ENCODE measurements at places on chromosomes 3 and 15.
A peak's percentile ranks its signal among the peaks of the same experiment; 100 is the strongest.

GRCh38 chr3:158509891-158510290, 61.1 kb upstream of the MLF1 start:
- H3K27me3 ChIP-seq = no peaks in the 10 kb centered on the region
- no peak overlapping the region for H3K4me3 ChIP-seq
- peaks cover 8% of the 10 kb centered on the region for H3K36me3 ChIP-seq
- no peak overlapping the region for H3K27ac ChIP-seq

DNA sequence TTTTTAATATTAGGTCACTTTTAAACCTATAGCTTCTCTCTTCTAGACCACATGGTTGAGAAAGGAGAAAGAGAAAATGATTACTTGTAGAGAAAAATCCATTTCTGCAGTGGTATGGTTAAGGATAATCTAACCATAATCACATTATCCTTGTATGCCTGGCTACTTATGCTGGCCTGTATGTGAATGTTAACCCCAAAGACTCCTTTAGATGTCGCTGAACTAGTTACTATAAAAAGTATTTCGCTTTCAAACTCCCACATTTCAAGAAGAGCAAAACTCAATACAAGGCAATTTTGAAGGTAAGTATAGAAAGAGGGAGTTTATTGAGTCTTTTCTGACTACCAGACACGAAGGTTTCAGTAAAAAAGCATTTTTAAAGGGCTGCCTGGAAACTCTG, 2.2 kb downstream of the KCTD6 start:
- DNase-seq = no peak
- peak overlapping the region; percentile 5 for H3K27ac ChIP-seq
- H3K4me1 ChIP-seq = peaks cover 55% of the 10 kb centered on the region
- H3K36me3 ChIP-seq = peaks cover 3% of the 10 kb centered on the region
- H3K27me3 ChIP-seq = no peaks in the 10 kb centered on the region
- H3K4me3 ChIP-seq = peak overlapping the region; percentile 91

DNA sequence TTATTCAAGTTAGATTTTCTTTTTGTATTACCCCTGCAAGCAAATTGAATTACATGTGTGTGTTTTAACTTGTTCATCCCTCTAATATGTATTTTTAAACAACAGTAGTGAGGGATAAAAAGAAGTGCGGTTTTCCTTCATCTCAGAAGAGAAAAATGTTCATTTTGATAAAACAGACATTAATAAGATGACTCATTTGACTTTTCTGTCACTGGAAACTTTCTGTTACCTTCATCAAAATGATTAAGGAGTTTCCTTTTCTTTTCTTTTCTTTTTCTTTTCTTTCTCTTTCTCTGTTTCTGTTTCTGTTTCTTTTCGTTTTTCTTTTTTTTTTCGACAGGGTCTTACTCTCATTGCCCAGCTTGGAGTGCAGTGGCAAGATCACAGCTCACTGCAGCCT, 53.0 kb downstream of the ECT2 start:
- peaks cover 20% of the 10 kb centered on the region for H3K4me1 ChIP-seq
- H3K27ac ChIP-seq = no peak overlapping the region
- H3K4me3 ChIP-seq = no peak overlapping the region

DNA sequence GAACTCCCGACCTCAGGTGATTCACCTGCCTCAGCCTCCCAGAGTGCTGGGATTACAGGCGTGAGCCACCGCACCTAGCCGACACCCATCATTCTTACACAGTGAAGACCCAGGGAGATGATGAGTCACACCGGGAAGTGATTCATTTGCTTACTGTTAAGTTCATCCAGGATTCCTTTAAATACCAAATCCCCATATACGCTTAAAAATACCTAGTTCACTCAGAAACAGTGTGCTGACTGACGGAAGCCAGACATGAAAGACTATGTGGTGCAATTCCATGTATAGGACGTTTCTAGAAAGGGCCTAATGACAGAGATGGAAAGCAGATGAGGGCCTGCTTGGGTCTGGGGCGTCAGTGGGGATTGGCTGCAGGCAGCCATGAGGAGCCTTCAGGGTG, 75.2 kb downstream of the APBA2 start:
- H3K27me3 ChIP-seq = no peaks in the 10 kb centered on the region
- no peak for DNase-seq
- H3K27ac ChIP-seq = no peak overlapping the region

GRCh38 chr3:97121386-97121785, 307.0 kb downstream of the EPHA6 start:
- H3K4me3 ChIP-seq = no peak overlapping the region
- H3K4me1 ChIP-seq = peaks cover 32% of the 10 kb centered on the region
- no peak for DNase-seq
- H3K27ac ChIP-seq = no peak overlapping the region
- peaks cover 5% of the 10 kb centered on the region for H3K36me3 ChIP-seq

DNA sequence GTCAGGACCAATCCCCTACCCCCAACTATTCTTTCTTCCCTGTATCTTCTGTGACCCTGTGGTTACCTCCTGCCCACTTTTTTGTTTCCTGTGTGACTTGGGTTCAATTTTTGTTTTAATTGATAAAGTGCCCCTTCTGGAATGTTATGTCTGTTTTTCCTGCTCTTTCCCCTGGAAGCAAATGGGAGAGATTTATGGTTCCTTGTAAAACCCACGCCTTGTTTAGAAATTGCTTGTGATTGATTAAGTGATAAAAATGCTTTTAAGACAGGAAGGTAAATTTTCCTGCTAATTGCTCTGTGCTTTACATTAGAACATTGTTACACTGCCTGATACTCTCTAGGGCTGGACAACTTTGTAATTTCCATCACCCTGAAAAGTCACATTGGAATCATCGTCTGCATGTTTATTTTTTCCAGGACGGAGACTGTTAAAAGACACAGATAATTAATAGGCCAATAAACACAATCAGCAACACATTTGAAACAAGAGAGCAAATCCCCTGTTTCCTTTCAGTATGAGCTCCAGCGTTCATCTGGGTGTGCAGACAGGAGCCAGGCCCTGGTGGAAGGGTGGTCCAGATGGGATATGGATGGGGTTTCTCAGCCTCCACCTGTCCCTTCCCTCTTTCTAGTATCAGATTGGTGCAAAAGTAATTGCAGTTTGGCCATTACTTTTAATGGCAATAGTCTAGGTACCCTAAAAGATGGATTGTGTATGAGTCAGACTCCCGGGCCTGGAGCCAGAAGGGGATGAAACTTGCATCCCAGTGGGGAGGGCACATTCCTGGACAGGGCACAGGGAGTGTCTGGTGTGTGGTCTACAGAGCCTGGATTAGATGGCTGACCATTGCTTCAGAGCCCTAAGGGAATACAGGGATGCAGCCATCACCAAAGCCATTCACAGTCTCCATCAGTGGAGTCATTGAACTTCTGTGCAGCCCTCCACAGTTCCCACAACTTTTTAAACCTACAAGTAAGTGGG, 58.1 kb upstream of the AGBL1 start:
- no peaks in the 10 kb centered on the region for H3K36me3 ChIP-seq
- H3K4me1 ChIP-seq = peaks cover 11% of the 10 kb centered on the region
- no peak overlapping the region for H3K27ac ChIP-seq
- DNase-seq = no peak
- H3K27me3 ChIP-seq = peaks cover 47% of the 10 kb centered on the region

DNA sequence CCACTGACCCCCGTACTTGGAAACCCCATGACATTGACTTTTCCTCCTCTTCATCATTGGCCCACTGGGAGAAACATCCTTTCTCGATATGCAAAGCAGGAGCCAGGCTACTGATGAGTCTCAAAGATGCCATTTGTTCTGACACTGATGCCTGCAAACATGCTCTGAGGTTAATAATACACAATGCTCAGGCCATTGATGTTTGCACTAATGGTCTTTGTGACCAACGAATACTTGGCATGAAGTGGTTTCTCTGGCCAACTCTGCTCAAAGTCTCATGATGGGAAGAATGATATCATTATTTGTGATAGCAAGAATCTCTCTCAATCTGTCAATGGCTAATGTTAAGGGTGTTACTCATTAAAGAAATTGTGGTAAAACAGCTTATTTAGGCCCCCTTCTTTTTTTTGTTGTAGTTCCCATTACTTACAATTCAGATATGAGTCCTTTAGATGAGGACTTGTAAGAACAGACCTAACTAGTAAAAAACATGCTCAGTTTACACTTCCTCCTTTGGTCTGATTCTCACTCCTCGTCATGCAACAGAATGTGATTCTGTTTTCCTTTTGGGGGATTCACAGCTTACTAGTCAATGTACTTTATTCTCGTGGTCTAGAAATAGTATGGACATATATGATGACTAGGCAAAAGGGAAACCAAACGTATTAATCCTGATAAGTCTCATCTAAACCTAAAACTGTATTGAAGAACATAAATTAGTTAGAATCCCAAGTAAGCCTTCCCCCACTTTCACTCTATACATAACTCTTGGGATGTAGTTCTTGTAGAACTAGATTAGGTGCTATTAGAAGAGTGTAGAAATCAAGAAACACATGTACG, 488.8 kb upstream of the DPPA4 start:
- H3K27me3 ChIP-seq = no peaks in the 10 kb centered on the region
- H3K36me3 ChIP-seq = peaks cover 2% of the 10 kb centered on the region
- no peak overlapping the region for H3K4me3 ChIP-seq
- DNase-seq = no peak
- H3K4me1 ChIP-seq = peaks cover 18% of the 10 kb centered on the region

GRCh38 chr15:60326824-60327654, 70.7 kb downstream of the ANXA2 start:
- peaks cover 68% of the 10 kb centered on the region for H3K27me3 ChIP-seq
- H3K36me3 ChIP-seq = no peaks in the 10 kb centered on the region
- no peak overlapping the region for H3K27ac ChIP-seq
- peaks cover 38% of the 10 kb centered on the region for H3K4me1 ChIP-seq
- no peak overlapping the region for H3K4me3 ChIP-seq

DNA sequence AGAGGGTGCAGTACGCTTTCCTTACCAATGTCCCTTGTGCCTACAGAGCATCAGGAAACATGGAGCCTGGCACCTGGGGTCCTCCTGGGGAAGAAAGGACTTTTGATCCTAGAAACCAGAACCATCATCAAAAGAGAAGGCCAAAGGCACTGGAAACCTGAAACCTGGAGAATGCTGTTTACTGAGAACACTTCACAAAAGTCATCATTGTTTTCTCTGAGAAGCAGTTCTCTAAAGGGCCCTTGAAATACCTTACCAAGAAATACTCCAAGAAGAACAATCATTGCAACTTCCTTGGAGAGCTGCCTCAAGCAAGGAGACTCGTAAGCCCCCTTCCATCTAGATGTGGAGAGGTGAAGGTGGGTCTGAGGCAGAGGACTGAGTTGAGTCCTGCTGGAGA, 66.0 kb downstream of the TLE3 start:
- H3K27me3 ChIP-seq = peaks cover 82% of the 10 kb centered on the region
- no peak for DNase-seq
- H3K4me1 ChIP-seq = peaks cover 17% of the 10 kb centered on the region
- H3K4me3 ChIP-seq = no peak overlapping the region

GRCh38 chr3:185311991-185312390, 50.9 kb upstream of the MAP3K13 start:
- no peak overlapping the region for H3K4me3 ChIP-seq
- H3K4me1 ChIP-seq = peaks cover 6% of the 10 kb centered on the region
- peaks cover 46% of the 10 kb centered on the region for H3K36me3 ChIP-seq
- no peak for DNase-seq

- no peak for DNase-seq
- H3K4me3 ChIP-seq = no peak overlapping the region
- H3K36me3 ChIP-seq = no peaks in the 10 kb centered on the region
- no peaks in the 10 kb centered on the region for H3K27me3 ChIP-seq
- no peak overlapping the region for H3K27ac ChIP-seq
Measured at GRCh38 chr3:24598695-24599470, 104.2 kb upstream of the THRB start.

GRCh38 chr3:1117843-1118473, 25.1 kb downstream of the CNTN6 start:
- H3K4me1 ChIP-seq = peaks cover 12% of the 10 kb centered on the region
- no peaks in the 10 kb centered on the region for H3K36me3 ChIP-seq
- H3K4me3 ChIP-seq = no peak overlapping the region
- no peak for DNase-seq

DNA sequence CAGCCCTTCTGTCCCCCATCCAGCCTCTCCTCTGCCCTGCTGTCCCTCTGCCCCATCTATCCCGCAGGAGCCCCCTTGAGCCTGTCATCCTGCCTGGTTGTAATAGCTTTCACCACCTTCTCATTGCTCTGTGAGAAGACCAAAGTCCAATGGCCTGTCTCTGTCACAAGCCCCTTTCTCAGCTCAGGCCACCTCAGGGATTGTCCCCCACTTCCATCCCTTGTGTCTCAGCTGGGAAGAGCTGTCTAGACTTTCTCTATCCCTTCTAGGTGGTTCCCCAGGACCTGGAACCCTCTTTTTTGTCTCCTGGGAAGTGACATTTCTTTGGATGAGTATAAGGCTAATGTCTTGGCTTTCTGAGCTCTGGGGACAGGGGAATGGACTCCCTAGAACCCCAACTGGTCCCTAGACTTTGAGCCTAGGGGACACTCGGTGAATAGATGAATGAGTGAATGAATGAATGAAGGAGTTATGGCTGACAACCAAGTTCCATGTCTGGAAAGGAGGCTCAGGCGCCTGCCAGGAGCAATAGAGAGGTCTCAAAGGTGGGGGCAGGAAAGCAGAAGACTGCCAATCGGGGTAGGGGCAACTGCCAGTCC, 849 bp upstream of the PRKCD start:
- DNase-seq = no peak
- no peak overlapping the region for H3K27ac ChIP-seq
- peaks cover 36% of the 10 kb centered on the region for H3K4me1 ChIP-seq

GRCh38 chr15:39990706-39991105, 48.3 kb downstream of the SRP14 start:
- peaks cover 53% of the 10 kb centered on the region for H3K36me3 ChIP-seq
- no peaks in the 10 kb centered on the region for H3K27me3 ChIP-seq
- H3K4me1 ChIP-seq = no peaks in the 10 kb centered on the region
- DNase-seq = no peak

DNA sequence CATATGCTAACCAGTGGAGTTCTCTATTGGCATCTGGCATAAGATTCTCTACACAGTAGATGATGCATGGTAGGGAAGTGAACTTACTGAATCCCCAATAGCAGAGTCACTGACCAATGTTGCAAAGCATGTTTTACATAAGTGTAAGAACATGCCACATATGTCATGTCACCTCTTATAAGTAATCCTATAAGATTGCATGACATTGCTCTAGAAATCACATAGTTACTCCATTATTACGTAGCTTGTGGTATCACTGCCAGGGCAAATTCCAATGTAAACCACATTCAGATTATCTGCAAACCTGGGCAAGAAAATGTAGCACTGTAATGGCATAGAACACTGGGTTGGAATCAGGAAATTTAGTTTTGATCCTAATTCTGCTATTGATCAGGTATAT, 198.2 kb upstream of the UMPS start:
- no peaks in the 10 kb centered on the region for H3K27me3 ChIP-seq
- H3K36me3 ChIP-seq = no peaks in the 10 kb centered on the region
- H3K4me1 ChIP-seq = no peaks in the 10 kb centered on the region
- no peak overlapping the region for H3K27ac ChIP-seq
- no peak overlapping the region for H3K4me3 ChIP-seq

GRCh38 chr3:134077649-134078161, 48.0 kb upstream of the SLCO2A1 start:
- H3K27ac ChIP-seq = no peak overlapping the region
- DNase-seq = peak; percentile 9
- H3K4me1 ChIP-seq = peaks cover under 1% of the 10 kb centered on the region
- H3K27me3 ChIP-seq = no peaks in the 10 kb centered on the region
- H3K36me3 ChIP-seq = no peaks in the 10 kb centered on the region

- no peak for DNase-seq
- peak overlapping the region; percentile 55 for H3K27ac ChIP-seq
- H3K36me3 ChIP-seq = peaks cover 32% of the 10 kb centered on the region
Measured at GRCh38 chr3:168053115-168053514, 42.6 kb downstream of the GOLIM4 start.

Measured in mesothelial cell of epicardium (in vitro differentiated cells).